ENCODE measurements at places on chromosomes 13 and 19.

- DNase-seq = no peak
Observed at GRCh38 chr19:6087074-6087571, 23.2 kb downstream of the RFX2 start.

DNA sequence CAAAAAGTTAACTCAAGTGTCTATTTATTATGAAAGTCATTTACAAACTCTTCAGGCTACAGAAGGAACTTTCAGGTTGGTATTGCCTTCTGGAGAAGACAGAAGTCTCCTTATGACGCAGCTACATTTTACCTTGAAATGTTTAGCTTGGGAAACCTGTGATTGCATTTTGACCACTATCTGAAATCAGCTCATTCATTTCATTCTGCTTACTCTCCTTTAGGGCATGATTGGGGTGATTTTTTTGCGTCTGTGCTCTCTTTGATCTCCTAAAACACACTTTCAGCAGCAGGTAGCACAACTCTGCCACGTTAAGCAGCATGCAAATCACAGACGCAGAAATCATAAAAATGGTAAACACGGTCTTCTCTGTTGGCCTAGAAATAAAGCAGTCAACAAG is 9.6 kb downstream of the GJB6 start:
- no peak for DNase-seq

- no peak for DNase-seq
Observed at GRCh38 chr13:25379011-25379410, 7.2 kb downstream of the ATP8A2 start.

- no peak for DNase-seq
Observed at GRCh38 chr19:38690832-38691231, 43.4 kb downstream of the ACTN4 start.

- DNase-seq = peak; percentile 74
Observed at GRCh38 chr19:57103573-57104277, 16.1 kb upstream of the USP29 start.

All from foreskin fibroblast (primary cell).